ENCODE measurements at places on chromosomes 12 and 14.
A peak's percentile ranks its signal among the peaks of the same experiment; 100 is the strongest.

DNA sequence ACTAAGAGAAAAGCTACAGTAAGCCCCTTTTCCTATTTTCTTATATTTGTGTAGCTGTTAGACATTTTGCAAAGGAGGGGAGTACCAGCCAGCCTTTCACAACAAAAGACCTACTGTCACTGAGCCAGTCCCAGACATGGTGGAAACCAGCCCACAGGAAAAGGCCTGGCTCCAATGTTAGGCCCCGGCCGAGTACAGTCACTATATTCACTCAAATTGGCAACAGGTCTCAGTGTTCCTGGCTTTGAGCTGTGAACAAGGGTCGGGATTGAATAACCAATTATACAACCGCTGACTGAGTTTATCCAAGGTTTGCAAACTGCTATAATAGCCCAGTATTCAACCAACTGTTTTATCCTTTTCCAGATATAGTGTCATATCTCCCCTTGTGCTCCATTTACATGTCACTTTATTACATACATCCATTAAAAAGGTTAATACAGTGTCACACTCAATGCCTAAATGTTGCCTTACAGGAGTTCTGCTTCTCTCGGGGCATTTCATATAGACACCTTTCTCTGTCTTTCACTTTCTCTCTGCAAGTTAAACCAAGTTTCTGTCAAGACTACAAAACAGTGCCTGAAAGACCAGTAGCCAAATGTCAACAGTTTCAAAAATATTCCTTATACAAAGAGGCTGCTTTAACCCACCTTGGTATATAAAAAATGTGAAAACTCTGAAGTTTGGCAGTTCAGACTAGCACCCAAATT lies 178.1 kb downstream of the SOX5 start:
- DNase-seq: peak; percentile 24

GRCh38 chr12:92070864-92071445 lies 74.7 kb downstream of the BTG1 start:
- DNase-seq: no peak

GRCh38 chr12:52189376-52190174 lies 2.2 kb downstream of the KRT80 start:
- DNase-seq: no peak

DNA sequence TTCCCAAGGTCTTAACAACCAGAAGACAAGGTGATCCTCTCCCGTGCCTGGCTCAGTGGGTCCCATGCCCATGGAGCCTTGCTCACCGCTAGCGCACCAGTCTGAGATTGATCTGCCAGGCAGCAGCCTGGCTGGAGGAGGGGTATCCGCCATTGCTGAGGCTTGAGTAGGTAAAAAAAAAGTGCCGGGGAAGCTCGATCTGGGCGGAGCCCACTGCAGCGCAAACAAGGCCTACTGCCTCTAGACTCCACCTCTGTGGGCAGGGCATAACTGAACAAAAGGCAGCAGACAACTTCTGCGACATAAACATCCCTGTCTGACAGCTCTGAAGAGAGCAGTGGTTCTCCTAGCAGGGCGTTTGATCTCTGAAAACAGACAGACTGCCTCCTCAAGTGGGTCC lies 104.0 kb downstream of the C14orf39 start:
- DNase-seq: no peak

DNA sequence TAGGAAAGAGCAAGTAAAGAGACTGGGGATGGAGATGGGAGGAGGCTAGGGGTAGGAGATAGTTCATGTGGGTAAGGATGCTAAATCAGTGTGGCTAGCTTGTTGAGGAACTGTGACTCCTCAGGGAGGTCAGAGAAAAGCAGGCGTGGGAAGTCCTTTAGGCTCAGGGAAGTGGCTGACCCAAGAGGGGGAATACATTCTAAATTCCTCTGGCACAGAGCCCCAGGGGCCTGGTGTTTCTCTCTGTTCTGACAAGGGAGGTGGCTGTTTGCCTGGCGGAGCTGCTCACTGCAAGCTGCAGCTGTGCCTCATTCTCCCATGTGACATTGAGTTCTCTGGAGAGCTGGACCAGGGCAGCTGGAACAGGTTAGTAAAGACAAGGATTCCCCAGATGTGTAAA lies 152.2 kb upstream of the SLC38A2 start:
- peak; percentile 8 for DNase-seq

DNA sequence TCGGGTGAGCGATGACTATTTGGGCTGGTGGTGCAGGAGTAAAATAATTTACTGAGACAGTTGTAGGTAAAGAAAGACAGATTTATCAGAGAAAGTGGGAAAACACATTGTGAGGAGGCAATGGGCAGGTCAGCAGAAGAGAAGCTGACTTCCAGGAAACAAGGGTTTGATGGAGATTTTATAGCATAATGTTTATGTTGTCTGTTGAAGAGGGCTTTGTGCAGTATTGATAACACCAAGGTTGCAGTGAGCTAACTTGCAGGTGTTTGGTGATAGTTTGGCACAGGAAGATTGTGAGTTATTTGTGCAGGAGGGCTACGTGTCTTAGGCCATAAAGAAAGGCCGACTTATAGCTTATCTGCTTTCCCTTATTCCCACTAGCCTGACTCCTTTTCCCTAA lies 72.2 kb downstream of the DHRS2 start:
- no peak for DNase-seq

DNA sequence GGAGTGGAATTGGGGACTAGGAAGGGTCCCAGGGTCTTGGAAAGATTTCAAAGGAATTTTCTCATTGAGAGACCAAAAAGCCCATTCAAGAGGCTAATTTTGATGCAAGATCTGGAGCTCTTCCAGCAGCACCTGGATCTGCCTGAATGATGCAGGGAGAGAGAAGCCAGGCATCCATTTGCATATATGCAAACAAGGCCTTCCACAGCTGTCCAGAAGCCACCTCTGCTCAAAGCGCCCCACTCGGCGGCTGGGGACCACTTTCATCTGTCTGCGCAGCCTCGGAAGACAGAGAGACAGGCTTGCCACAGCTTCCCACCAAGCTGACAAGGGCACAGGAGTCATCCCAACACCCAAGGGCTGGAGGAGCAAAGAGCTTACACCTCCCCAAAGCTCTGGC lies 295.6 kb downstream of the DPF3 start:
- no peak for DNase-seq

GRCh38 chr14:29388571-29388970 lies 539.1 kb downstream of the PRKD1 start:
- DNase-seq: no peak

GRCh38 chr14:34593740-34594375 lies 36.1 kb downstream of the SNX6 start:
- DNase-seq: no peak

- DNase-seq: no peak
These were observed 8.7 kb downstream of the DRAM1 start for GRCh38 chr12:101885912-101886561.

DNA sequence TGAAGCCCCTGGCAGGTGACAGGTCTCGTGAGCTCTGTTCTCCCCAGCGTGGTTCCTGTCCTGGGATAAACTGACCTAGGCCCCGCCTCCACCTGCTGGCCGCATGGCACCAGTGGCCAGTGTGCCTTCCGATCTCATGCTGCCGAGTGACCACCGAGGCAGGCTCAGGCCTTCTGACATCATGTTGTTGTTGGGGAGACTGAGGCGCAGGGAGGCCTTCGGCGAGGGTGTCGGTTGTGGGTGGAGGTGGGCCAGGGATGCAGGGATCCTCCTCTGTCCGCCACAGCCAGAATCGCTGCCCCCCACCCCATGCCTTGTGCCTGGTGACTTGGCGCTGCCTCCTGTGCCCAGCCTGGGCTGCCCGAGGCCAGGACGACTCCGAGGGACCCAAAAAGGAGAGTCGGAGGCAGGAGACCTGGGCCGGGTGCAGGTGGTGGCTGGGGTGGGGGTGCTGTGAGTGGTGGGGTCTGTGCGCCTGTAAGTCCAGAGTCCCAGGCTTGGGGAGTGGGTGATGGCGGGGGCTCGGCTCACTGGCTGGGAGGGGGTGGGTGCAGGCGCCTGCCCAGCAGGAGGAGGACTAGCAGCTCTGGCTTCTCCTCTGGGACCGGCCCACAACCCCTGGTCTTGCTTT lies 24.3 kb downstream of the ASPG start:
- DNase-seq: no peak

DNA sequence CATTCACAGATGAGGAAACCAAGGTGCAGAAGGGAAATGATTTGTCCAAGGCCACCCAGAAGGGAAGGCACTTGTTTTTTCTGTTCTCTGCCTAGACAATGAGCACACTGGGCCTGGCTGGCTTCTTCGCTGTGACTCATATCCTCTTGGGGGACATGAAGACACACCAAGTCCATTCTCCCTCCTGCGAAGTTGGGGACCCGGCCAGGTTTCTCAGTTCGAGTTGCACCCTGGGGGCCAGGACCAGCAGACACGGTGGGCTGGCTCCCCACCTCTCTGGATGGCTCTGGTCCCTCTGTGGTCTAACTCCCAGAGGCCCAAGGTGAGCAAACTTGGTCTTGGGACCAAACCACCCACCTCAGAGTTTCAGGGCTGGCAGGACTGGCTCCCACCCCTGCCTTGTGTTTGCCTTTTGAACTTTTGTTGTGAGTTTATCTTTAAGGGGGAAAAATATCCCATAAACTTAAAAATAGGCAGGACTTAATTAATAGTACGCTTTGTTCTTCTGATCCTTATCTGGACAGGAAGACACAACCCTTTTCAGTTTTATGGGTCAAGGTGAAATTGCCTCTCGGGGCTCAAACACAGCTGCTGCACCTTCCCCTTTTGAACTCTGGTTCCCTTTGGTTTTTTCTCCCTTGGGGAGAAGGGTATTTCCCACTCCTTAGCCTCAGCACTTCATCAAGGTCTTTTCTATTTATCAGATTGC lies 9.0 kb upstream of the MLEC start:
- no peak for DNase-seq

DNA sequence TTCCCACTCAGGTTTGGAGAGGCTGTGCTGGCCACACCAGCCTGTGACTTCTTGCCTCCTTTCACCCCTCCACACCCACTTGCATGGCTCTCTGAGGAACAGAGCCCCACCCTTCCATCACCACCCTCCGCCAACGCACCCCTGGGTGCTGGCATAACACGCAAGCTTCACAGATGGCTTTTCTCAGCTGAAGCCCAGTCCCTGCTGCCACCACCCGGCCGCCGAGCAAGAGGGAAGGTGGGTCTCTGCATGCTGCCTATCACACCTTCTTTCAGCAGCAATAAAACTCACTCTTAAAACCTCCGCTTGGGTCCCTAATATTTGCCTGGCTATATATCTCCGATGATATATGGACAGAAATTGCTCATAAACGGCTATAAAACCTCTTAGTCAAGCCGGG lies 41.6 kb downstream of the SMUG1 start:
- peak; percentile 64 for DNase-seq

DNA sequence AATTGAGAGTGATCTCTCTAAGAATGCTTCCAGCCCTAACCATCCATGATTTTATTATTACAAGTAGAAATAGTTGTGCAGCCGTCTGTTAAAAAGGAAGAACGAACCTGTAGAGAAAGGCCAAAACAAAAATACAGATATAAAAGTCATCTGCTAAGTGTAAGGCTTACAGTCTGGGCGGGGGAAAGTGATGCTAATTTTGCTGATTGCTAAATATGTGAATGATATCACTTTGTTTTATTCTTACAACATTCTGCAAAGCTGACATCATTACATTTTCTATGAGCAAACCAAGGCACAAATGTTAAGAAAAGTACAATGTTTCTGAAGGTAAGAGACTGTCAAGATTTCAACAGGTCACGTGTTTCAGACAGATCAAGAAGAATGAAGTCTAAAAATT lies 101.5 kb upstream of the RAP1B start:
- DNase-seq: no peak

GRCh38 chr12:121590476-121591143 lies 9.8 kb upstream of the KDM2B start:
- DNase-seq: peak; percentile 33

DNA sequence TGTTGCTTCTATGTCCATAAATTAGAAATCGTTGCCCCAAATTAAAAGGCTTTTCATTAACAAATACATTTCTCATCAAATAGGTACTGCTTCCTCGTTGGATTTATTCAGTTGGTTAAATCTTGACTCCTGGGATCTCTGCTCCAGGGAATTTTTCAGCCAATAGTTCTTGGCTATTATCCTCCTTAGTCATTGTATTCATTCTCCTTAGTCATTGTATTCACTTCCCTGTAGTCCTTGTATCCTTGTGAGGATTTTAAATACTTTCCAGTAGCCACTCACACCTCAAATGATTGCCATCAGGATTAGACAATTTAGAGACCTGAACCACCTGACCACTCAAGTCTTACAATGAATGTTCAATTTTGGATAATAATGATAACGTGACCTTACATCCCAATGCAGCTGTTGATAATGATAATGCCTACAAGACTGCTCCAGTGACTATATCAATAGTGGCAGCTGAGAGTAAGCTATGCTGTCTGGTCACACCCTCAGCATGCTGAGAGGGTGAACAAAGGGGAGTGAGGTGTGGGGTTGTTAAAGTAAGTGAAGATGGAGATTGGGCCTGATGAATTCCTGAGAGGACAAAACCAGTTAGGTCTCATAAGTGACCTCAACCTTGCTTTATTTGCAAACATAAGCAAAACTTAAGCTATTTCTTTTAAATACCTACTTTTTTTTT lies 193.7 kb upstream of the RTL1 start:
- no peak for DNase-seq
